ENCODE measurements at places on chromosomes 16 and 17.

DNA sequence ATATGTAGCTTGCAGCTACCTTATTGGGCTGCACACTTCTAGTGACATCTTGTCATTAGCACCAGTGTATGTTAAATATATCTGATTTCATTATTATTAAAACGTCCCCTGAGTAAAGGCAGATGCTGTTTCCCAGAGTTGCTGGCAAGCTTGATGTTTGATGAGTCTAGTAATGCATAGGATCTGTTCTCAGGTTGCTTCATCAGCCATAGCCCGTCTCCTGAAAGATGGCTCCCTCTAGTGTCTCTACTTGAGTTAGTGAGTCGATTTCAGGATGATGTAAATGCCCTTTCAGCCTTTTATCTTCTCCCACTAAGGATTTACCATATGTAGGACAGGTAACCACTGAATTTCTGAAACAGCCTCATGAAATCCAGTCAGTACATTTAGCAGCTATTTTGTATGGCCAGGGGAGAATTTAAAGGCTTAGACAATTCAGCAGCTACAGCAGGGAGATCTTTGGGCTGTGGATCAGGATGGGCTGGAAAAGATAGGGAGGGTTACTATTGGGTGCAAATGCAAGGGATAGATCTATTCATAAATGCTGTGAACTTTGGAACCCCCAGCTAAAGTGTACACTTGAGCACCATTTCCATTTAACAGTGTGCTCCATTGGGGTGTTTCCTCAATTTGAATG, 376.3 kb downstream of the CNTNAP4 start:
- DNase-seq, result no peak

GRCh38 chr17:73998249-73998648, 205.2 kb upstream of the RPL38 start:
- DNase-seq, result no peak

- no peak for DNase-seq
Measured at GRCh38 chr16:62620275-62620674, 584.0 kb upstream of the CDH8 start.

GRCh38 chr17:54439816-54440215, 460.8 kb upstream of the TOM1L1 start:
- no peak for DNase-seq

DNA sequence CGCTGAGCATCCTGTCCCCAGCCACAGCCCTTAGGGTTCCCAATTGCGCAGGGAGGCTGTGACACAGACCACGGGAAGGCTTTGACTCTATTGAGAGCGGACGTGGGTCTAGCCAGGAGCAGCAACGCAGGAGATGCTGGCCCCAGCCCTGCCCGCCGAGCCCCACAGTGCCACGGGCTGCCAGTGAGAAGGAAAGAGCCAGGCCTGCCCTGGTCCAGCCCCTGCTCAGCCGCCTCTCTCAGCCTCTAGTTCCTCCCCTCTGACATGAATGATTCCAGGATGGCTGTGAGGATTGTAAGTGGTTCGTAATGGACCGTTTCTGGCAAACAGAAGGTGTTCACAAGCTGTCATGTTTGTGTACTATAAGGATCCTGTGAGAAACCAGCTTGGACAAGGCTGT, 2.5 kb downstream of the BHLHA9 start:
- no peak for DNase-seq

GRCh38 chr17:35283767-35284166, 40.9 kb downstream of the SLFN5 start:
- no peak for DNase-seq

DNA sequence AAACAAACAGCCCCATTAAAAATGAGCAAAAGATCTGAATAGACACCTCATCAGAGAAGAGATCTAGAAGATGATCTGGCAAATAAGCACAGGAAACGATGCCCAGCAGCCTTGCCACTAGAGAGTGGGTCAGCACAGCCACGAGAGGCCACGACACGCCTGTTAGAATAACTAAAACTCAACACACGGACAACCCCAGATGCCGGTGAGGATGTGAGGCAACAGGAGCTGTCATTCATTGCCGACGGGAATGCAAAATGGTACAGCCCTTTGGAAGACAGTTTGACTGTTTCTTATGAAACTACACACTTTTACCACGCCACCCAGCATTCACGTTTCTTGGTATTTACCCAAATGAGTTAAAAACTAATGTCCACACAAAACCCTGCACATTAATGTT, 31.5 kb downstream of the CBFA2T3 start:
- no peak for DNase-seq

- no peak for DNase-seq
Measured at GRCh38 chr16:50974438-50975036, 176.5 kb downstream of the SALL1 start.

GRCh38 chr17:78940258-78940657, 15.1 kb upstream of the TIMP2 start:
- no peak for DNase-seq

GRCh38 chr17:79192503-79193351, 118.1 kb downstream of the ENGASE start:
- DNase-seq, result no peak

DNA sequence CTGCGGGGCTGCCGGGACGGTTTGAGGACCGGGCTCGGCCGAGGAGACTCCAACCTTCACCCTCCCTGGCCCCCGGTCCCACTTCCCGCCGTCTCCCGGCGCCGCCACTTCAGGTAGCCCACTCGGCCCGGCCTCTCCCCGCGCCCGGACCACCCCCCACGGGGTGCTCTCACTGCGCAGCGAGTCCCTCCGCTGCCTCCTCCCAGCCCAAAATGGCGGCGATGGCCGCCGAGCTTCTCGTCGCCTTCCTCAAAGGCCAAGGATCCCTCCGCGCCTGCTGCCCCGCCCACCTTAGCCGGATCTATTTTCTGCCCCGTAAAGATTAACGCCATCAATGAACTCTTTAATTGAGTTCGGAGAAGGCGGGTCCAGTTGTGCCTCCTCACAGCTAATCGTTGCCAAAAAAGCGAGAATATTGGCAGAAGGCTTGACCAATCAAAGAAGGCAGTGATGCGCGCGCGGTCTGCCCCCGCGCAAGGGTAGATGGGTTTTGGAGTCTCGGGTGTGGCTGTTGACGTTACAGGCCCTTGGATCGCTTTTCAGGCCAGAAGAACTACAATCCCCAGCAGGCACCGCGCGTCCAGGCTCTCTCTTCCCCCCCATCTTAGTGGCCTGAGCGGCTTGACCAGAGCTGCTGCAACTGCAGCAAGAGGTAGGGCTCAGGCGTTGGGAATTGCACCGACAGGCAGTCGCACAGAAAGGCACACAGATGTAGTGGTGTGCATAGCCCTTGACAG, at the start of gene HEXIM2:
HEXIM2 (plus strand) TSS at position 588 of the 737 bp plus-strand sequence. CDS start 919 bp downstream, outside the sequence.
- DNase-seq, result peak; percentile 95

DNA sequence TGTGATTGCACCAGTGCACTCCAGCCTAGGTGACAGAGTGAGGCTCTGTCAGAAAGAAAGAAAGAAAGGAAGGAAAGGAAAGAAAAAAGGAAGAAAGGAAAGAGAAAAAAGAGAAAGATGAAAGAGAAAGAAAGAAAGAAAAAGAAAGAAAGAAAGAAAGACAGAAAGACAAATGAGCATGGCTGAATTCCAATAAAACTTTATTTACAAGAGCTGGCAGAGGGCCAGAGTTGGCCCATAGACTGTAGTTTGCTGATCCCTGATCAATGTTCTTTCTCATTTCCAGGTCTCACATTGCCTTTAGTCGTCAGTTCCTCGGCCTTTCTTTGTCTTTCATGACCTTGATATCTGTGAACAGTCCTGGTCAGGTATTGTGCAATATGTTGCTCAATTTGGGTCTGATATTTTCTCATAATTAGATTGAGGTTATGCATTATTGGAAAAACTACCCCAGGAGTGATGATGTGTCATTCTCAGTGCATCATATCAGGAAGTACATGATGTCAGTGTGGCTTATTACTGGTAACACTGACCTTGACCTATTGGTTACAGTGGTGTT, 68.5 kb upstream of the MED9 start:
- no peak for DNase-seq

DNA sequence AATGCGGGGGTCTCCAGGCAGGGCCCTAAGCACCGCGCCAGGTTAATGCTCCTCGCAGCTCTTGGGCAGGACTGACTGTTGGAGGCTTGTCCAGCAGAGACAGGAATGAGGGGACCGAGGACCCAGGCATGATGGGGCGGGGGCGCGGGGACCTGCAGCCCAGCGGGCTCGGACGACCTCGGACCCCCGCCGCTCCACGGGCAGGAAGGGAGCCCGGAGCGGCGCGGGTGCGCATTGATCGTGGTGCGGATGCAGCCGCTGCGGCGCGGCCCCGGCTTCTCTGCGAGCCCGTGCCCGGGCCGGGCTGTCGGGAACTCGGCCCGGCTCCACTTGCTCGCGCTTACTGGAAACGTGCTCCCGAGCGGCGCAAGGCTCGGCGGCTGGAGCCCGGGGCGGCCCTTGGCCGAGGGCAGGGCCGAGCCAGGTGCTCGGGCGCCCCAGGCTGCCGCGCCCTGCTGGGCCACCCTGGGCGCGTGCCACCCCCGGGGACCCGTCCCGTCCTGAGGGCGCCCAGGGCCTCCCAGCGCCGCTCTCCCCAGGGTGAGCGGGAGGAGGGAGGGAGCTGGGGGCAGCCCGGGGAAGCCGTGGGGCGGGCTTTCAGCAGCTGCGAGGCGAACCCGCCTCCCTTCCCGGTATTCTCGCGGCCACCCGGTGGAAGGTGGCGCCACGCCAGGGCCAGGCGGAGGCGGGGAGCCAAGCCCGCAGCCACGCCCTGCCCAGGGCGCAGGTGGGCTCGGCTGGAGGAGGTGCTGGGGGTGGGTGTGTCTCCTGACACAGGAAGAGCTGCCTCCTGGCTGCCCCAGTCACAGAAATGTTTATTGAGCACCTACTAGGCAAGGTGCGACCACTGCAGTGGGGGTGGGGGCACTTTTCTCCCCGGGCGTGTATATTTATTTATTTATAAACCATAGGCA, 45.9 kb downstream of the SOCS3 start:
- DNase-seq, result peak; percentile 26

GRCh38 chr16:84509032-84509950, 4.8 kb upstream of the MEAK7 start:
- DNase-seq, result no peak

DNA sequence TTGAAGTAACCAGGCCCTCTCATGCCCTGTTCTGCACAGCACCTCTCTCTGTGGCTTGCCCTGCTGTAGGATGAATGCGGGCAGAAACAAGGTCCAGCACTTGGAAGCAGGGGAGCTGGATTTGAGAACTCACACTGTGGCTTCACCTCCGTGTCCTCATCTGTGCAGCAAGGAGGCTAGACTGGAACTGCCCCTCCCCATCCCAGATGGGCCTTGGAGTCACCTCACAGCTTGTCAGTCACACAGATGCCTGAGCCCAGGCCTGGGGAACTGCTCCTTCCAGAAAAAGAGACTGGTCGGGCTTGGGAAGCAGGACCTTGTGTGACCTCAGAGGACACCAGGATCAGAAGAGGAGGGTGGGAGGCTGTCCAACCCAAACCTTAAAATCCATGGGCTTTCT, 180.8 kb downstream of the CCT6B start:
- DNase-seq, result no peak

DNA sequence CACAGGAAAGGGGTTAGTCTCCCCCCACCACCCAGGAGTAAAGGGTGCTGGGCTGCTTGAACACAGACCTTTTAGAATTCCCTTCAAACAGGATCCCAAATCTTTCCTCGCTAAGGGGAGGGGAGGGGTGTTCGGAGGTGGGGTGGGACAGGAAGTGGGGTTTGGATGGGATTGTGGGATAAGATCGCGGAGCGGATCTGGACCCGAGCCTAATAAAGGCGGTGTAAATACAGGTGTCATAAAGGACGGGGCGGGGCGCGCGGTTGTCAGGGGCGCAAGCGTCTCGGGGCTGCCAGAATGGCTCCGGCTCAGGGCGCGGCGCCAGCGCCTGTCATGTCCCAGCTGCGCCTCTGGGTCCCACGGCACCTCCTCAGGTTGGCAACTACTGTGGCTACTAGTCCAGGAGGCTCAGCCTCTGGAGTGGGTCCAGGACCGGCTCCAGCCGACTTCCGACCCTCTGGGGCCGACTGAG, 59.8 kb upstream of the FBXO47 start:
- DNase-seq, result no peak

DNA sequence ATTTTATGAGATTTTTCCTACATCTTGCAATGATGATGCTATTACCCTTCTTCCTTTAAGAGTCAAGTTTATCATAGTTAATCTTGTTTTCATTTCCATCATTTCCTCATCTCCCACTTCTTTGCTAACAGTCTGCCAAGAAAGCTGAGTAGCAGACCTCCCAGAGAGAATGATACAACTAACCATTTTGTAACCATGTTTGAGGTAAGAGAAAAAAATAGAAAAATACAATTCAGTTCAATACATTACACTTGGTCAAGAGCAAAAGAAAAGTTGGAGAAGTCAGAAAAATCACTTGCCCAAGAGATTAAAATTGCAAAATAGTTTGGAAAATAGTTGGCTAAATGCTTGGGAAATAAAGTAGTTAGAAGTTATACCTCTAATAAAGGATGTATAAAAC, 154.4 kb downstream of the ABCA8 start:
- DNase-seq, result no peak

DNA sequence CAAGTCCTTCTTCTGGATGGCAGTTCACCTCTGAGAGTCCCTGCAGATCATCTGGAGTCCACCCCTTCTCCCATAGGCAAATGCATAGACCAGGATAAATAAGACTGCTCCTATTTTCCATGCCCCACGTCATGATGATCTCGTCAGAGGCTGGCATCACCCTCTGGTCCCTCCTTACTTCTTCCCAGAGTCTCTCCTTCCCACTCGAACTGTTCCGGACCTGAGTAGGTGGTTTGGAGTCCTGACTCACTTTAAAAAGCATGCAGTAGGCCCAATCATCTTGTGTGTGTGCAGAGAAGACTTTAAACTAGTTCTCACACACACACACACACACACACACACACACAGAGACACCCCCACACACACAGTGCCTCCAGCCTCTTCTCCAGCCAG, 72.0 kb downstream of the SOX9 start:
- DNase-seq, result no peak

DNA sequence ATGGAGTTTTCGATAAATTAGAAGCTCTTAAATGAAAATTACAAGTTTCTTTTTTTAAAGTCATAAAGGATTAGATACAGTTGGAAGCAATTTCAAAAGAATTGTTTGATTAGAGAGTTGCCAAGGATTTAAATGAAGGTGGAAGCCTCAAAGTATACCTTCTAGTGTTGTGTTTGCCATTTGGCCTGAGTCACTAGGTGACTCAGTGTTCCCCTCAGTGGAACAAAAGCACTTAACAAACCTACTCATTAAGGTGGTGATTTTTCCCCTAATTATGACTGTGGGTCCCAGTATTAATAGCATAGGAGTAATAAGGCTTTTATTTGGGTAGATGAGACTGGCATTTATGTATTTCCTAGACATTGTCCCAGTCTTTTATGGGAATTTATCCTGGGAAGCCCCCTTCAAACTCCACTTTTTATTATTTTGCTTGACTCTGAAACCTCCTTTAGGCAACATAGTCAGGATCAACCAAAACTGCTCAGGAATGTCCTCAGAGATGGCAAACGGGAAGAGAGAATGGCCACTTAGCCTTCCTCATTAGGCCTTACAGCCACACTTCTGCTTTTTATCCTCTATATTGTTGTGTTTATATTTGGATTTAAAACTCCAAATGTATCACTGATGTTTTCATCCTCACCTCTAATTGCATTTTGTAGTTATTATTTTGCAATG, 161.0 kb downstream of the FTO start:
- DNase-seq, result no peak

GRCh38 chr16:88331989-88332920, 50.5 kb upstream of the ZNF469 start:
- no peak for DNase-seq

Data from stimulated activated CD4-positive, alpha-beta T cell treated with anti-CD3 and anti-CD28 coated beads, Interleukin-1b, Interleukin-23, amount 100 ng/mL, for 1 hour (primary cell).